ENCODE measurements at places on chromosomes 1 and 21. TPM values are rescaled to one million over a fixed set of nuclear protein-coding genes. Genes with fewer than 3 reads are reported as not detected.

Gene FHAD1
- total RNA-seq: not detected

GRCh38 chr1:37156646-37157045 is 122.3 kb upstream of the GRIK3 start:
- H3K36me3 ChIP-seq: no peaks in the 10 kb centered on the region
- H3K4me3 ChIP-seq: no peak overlapping the region
- DNase-seq: no peak
- no peaks in the 10 kb centered on the region for H3K27me3 ChIP-seq

DNA sequence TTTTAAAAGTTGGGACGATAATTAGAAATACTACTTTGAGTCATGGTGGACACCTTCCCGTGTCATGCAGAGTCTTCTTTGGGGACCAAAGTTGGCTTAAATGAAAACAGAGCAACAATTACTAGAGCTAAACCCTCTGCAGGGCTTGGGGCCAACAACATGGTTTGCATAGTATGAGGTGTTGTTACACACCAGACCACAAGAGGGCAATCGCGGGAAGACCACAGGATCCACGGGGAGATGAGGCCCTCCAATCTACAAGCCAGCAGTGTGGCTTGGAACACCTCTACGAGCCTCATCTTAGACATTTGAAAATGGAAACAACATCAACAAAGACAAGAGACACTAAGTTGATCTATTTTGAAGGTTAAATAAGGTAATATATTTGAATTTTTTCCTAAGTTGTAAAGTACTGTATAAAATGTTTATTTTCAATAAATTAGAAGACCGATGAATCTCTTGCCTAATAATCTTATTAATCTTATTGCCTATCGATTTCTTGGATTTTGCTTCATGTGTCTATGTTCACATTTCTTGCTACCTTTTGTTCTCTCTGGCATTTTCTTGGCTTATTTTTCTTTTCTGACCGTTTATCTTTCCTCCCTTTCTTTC is 8.2 kb upstream of the SMCP start:
- no peaks in the 10 kb centered on the region for H3K27me3 ChIP-seq
- no peaks in the 10 kb centered on the region for H3K4me1 ChIP-seq
- peak; percentile 9 for DNase-seq
- no peak overlapping the region for H3K27ac ChIP-seq

- no peaks in the 10 kb centered on the region for H3K4me1 ChIP-seq
- no peaks in the 10 kb centered on the region for H3K27me3 ChIP-seq
- no peak for DNase-seq
- H3K36me3 ChIP-seq: no peaks in the 10 kb centered on the region
- H3K4me3 ChIP-seq: no peak overlapping the region
These were observed 223.8 kb downstream of the PTPRU start for GRCh38 chr1:29460041-29460610.

DNA sequence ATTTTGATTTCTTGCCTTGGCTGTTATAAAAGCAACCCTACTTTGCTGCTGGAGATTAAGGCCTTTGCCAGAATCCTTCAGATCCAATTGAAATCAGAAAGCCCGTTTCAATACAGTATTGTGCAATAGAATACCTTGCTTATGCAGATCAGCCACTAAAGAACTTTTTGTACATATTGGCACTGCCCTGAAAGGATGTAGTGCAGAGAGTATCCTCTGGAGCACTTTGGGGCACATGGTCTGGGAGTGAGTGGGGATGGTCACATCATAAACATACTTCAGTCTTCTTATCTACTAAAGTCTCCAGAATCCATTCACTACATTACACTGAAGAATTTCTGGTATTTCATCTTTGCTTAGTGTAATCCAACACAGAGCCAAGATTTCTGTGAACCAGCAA is 189.0 kb downstream of the CENPF start:
- no peaks in the 10 kb centered on the region for H3K27me3 ChIP-seq
- H3K27ac ChIP-seq: no peak overlapping the region
- H3K4me3 ChIP-seq: no peak overlapping the region
- H3K36me3 ChIP-seq: no peaks in the 10 kb centered on the region
- H3K4me1 ChIP-seq: no peaks in the 10 kb centered on the region
- no peak for DNase-seq

DNA sequence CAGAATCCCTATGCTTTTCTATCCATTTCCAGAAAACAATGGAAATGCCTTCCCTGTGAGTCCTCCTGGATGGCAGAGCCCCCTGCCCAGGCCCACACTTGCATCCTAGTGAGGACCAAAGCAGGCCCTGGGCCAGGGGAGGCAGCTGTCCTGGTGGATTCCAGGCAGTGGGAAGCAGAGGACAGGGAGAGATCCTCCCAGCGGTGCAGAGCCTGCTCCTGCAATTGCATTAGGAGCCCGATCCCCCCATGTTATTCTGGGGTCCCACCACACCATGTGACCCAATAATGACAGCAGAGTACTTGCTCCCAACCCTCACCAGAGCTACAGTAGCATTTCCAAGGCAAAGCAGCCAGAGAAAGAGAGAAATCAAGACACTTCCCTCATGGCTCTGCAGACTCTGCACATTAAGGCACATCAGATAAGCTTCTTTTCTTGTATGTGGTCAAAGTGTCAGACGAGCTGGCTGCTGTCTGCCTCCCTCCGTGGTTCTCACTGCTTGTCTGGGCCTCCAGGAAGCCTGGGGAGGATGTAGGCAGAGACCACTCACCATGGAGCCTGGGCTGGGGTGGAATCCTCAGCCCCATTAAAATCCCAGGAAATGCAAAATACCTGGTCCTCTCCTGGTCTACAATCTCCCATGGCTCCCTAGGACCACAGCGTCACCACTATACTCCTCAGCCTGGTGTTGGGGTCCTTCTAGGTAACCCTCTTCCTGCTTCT is 54.9 kb upstream of the RUNX3 start:
- H3K36me3 ChIP-seq: no peaks in the 10 kb centered on the region
- DNase-seq: no peak

- no peak for DNase-seq
- no peak overlapping the region for H3K4me3 ChIP-seq
- H3K4me1 ChIP-seq: no peaks in the 10 kb centered on the region
- H3K27ac ChIP-seq: no peak overlapping the region
These were observed 72.5 kb downstream of the RUNX3 start for GRCh38 chr1:24857507-24858133.

Gene SAMSN1
- 20.5 TPM for total RNA-seq

GRCh38 chr1:245074898-245075297 is 79.9 kb upstream of the KIF26B start:
- H3K27me3 ChIP-seq: no peaks in the 10 kb centered on the region
- no peak overlapping the region for H3K4me3 ChIP-seq
- H3K27ac ChIP-seq: no peak overlapping the region
- H3K36me3 ChIP-seq: no peaks in the 10 kb centered on the region
- DNase-seq: no peak

Gene KLHDC9
- 7.9 TPM for total RNA-seq

Gene DLGAP3
- total RNA-seq: 0.21 TPM

DNA sequence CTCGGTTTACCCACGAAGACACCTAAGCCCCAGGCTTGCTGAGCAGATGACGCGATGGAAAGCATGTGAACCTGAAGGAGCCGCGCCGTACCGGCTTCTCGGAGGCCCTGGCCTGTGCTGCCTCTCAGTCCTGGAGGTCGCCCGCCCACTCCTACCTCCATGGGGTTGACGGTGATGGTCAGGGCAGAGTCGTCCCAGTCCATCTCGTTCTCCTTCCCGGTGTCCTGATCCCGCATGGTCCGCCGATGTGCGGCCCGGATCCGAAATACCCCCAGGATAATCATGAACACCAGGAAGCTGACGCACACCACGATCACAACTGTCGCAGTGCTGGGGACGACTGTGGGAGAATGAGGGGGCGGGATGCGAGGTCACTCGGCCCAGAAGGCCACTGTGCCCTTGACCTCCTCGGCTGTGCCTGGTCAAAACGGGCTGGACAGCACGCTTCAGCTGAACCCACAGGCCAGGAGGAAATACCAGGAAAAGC is 79.6 kb downstream of the PIK3CD start:
- no peak overlapping the region for H3K4me3 ChIP-seq
- no peak for DNase-seq
- H3K27me3 ChIP-seq: no peaks in the 10 kb centered on the region
- no peaks in the 10 kb centered on the region for H3K4me1 ChIP-seq
- H3K27ac ChIP-seq: no peak overlapping the region
- peaks cover 75% of the 10 kb centered on the region for H3K36me3 ChIP-seq

DNA sequence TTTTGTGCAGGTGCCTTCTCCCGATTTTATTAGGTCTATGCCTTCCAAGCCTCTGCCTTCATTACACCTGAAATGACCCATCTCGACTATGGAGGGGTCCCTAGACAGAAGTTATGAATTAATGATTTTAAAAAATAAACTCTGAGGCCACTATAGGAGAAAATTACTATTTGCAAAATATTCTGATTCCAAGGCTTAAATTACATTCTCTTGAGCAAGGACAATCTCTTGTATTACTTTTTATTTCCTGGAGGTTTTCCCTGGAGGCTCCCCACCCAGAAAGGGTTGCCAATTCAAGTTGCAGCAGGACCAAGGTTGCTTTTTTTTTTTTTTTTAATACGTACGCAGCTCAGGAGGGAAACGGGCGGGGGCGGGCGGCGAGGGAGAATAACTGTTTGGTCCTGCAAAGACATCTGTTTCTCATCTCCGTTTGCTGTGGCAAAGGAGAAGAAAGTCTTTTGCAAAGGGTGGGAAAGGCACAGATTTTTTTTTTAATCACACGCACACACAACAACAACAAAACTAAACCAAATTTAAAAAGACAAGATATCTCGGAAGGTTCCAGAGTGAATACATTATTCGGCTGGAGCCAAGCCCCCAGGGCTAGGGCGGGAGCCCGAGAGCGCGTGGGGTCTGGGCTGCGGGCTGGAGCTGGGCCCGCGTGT is 618 bp upstream of the SERTAD4 start:
- no peaks in the 10 kb centered on the region for H3K27me3 ChIP-seq
- peaks cover 38% of the 10 kb centered on the region for H3K4me1 ChIP-seq
- no peak for DNase-seq
- no peaks in the 10 kb centered on the region for H3K36me3 ChIP-seq
- peak overlapping the region; percentile 50 for H3K27ac ChIP-seq

DNA sequence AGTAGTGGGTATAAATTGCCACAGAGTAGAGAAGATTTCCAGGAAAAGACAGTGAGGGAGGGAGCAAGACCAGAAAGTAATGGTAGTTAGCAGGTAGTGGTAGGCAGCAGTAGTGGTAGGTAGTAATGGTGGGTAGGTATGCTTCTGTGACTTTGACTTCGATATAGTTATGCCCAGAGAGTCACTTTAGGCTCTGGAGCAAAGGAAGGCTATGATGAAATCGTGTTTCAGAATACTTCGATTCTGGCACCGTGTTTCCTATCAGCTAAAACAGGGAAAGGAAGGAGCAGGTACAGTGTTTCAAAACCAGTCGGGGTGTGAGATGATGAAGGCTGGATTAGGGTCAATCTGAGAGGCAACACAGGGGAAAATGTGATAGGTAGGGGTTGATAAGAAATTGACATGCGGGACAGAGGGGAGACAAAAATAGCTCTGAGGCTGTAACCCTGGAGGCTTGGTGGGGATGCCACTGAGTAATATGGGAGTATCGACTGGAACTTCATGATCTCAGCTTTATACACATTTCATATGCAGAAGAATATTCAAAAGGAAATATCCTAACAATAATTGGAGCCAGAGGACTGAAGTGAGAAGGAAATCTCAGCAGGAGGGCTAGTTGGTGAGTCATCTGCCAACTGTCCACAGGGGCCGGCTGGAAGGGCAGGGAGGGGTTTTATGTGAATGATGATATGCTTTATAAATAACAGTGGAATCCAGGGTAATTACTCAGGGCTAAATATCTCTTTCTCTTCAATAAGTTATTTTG is 25.2 kb upstream of the TRIM45 start:
- no peaks in the 10 kb centered on the region for H3K27me3 ChIP-seq
- H3K4me3 ChIP-seq: no peak overlapping the region
- H3K4me1 ChIP-seq: no peaks in the 10 kb centered on the region

- no peak overlapping the region for H3K27ac ChIP-seq
- H3K27me3 ChIP-seq: no peaks in the 10 kb centered on the region
- H3K4me3 ChIP-seq: no peak overlapping the region
- H3K4me1 ChIP-seq: peaks cover 5% of the 10 kb centered on the region
These were observed 67.5 kb downstream of the KCND3 start for GRCh38 chr1:111921948-111922347.

- H3K4me1 ChIP-seq: no peaks in the 10 kb centered on the region
- no peak overlapping the region for H3K4me3 ChIP-seq
- H3K27me3 ChIP-seq: no peaks in the 10 kb centered on the region
- no peak overlapping the region for H3K27ac ChIP-seq
These were observed 75.4 kb downstream of the MDM4 start for GRCh38 chr1:204591473-204592090.

DNA sequence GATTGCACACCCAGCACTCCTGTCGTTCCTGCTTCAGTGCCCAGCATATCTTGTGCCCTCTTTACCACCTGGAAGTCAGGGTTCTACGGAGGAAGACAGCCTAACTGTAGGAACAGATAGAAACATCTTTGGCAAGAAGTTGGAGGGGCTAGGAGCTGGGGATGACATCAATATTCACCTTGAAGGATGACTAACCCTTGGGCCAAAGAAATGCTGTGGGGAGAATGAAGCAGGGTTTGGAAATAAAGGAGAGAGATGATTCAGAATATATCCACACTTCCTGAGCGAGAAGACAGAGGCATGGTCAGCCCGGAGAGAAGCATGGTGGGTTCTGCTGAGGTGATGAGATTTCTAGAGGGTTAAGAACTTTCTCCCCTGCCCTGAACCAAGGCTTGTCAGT is 4.6 kb upstream of the NKAIN1 start:
- no peaks in the 10 kb centered on the region for H3K36me3 ChIP-seq
- peaks cover under 1% of the 10 kb centered on the region for H3K4me1 ChIP-seq
- H3K4me3 ChIP-seq: no peak overlapping the region
- no peak overlapping the region for H3K27ac ChIP-seq
- H3K27me3 ChIP-seq: peaks cover 8% of the 10 kb centered on the region

Gene NIPAL3
- total RNA-seq: 19.3 TPM

Gene NBPF3
- 9.5 TPM for total RNA-seq

GRCh38 chr1:9413071-9413876 is 120.6 kb downstream of the SPSB1 start:
- H3K36me3 ChIP-seq: no peaks in the 10 kb centered on the region
- no peaks in the 10 kb centered on the region for H3K27me3 ChIP-seq
- peak; percentile 57 for DNase-seq
- H3K4me1 ChIP-seq: peaks cover 26% of the 10 kb centered on the region
- H3K4me3 ChIP-seq: peak overlapping the region; percentile 50
